ENCODE measurements at places on chromosomes 12 and 14.

DNA sequence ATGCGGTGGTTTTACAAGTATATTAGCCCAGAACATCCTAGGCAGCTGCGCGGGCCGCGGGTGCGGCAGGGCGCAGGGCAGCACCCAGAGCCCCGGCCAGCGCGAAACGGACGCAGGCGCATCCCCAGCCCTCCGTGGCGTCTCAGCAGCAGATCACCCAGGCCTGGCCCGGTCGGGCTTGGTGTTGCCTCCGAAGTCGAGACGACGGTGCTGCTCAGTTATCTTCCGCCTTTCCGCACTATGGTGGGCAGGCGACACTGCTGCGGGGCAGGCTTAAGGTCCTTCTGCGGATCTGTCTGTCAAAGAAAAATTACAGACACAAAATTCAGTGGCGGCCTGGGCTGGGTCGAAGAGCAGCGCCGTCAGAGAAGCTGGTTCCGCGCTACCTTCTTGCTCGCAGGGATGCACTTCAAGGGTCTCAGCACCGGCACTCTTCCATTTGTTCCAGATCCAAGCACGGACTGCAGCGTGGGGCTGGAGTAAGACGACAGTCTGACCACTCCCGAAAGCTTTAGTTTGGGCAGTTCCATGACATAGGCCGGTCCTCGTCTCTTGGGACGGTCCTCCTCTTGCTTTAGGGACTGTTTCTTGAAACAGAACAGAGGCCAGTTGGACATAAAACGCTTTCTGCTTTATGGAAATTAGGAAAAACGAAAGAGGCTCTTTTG lies 75.8 kb downstream of the MOK start:
- no peak for DNase-seq

DNA sequence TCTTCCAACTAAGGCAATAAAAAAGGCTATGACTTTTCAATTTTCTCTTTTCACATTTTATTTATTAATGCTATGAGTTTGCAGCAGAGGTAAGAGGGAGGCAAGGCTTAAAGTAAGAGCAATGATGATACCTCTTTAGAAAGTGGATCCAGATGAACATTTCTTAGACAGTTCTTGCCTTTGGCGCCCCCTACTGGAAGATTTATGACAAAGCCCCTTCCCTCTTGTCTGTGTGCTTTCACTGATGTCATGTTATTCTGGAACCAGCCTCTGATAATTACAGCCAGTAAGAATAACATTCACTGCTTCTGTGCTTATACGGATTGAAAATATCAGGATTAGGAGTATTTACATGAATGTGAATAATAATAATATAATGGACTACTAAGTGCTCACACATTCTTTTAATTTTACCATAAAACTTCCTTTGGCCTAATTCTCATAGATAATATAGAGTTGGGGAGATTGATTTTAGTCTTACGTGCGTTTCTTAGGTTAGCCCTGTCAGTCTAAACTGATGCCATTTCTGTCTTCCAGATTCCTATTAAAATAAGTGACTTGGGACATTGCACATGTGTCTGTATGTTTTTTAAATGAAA lies 1929.9 kb upstream of the SEL1L start:
- no peak for DNase-seq

GRCh38 chr14:79407572-79407971 lies 803.7 kb downstream of the DIO2 start:
- DNase-seq = no peak

DNA sequence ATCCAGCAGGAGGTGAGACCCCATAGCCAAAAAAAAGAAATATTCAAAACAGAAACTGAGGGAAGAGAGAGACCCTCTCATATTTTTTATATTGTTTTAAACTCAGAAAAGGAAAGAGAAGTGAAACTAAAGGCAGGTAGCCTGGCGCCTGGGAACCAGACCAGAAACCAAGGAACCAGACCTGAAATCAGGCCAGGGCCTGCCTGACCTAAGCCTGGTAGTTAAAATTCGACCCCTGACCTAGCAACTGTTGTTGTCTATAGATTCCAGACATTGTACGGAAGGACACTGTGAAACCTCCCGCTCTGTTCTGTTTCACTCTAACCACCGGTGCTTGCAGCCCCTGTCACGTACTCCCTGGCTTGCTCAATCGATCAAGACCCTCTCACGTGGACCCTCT lies 38.5 kb upstream of the CD163 start:
- no peak for DNase-seq

DNA sequence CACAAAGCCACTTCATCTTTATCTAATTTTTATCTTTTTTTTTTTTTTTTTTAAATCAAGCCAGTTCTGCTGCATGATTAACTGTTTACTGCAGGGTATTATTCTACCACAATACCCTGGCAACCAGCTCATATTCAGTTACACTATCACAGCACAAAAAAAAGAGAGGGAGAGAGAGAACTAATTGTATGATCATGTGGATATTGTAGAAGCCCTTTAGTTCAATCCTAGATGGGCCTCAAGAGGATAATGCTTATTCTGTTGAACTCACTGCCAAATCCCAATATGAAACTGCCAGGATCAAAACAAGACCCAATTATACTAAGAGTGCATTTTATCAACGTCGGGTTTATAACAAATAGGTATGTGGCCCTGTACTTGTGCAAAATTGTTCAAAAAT lies 51.5 kb downstream of the MED13L start:
- DNase-seq = no peak

DNA sequence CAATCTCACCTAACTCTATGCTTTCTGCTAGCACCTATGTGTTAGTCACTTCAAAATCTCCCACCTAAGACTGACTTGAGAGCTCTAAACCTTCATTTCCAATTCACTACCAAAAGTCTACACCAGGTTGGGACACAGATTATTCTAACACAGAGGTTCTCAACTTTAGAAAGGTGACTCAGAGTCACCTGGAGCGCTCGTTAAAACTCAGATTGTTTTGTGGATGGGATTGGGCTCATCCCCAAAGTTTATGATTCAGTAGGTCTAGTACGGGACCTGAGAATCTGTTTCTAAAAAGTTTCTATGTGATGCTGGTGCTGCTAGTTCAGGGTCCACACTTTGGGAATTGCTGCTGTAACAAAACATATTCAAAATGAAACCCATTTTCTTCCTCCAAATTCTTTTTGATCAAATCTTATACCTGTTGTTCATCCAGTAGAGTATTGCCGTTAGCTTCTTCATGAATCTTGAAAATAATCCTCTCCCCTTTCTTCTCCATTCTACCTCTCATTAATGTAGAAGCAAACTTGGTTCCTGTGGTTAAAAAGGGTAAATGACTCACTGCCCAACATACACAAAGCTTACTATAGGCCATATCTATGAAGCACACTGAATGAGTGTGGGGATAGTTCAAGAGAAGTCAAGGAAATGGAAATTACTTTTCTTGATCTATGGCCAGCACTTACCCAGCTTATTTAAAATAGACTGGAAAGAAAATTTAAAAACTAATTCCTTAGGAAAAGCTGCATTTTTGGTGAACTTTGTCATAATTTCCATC lies 206.7 kb downstream of the KIF21A start:
- DNase-seq = no peak

Data from renal cortex interstitium (tissue), 15 donors.